ENCODE measurements at places on chromosomes 6 and 20.
A peak's percentile ranks its signal among the peaks of the same experiment; 100 is the strongest.

DNA sequence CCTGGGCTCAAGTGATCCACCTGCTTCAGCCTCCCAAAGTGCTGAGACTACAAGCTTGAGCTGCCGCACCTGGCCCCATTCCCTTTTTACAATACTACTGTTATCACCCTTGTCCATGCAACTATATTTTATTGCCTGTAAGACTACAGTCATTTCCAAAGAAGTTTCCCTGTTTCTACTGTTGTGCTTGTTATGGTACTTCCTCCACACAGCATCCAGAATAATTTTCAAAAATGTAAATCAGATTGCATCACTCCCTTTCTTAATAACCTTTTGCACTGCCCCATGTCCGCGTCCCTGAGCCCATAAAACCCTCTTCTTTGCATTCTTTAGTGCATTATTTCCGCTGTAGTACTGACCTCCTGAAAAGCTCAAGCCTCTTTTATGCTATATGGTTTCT, 128.9 kb upstream of the AKIRIN2 start:
- DNase-seq, result no peak

DNA sequence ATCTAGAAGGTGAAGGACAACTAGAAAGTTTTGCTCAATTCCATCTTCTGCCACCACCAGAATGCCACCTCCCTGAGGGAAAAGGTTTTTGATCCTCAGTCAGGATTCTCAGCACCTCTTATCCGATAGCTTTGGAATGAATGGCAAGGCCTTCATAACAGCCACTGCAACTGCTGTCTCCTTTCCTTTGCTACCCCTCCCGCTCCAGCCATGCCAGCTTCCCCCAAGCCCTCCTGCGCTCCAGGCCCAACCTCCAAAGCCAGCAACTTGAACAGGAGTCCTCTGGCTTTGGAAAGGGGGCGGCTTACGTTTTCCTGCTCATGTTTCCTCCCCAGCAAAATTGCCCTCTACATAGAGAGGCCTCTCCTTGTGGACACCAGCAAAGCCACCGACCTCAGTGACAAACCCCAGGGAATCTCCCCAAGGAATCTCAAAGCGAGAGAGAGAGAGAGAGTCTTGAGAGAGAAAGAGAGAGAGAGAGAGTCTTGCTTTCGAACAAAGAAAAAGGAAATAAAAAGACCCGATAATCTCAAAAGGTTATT, 420 bp upstream of the BTN2A1 start:
- no peak for DNase-seq

- peak; percentile 33 for DNase-seq
Observed at GRCh38 chr20:58839474-58839874, 11.2 kb downstream of the GNAS-AS1 start.

DNA sequence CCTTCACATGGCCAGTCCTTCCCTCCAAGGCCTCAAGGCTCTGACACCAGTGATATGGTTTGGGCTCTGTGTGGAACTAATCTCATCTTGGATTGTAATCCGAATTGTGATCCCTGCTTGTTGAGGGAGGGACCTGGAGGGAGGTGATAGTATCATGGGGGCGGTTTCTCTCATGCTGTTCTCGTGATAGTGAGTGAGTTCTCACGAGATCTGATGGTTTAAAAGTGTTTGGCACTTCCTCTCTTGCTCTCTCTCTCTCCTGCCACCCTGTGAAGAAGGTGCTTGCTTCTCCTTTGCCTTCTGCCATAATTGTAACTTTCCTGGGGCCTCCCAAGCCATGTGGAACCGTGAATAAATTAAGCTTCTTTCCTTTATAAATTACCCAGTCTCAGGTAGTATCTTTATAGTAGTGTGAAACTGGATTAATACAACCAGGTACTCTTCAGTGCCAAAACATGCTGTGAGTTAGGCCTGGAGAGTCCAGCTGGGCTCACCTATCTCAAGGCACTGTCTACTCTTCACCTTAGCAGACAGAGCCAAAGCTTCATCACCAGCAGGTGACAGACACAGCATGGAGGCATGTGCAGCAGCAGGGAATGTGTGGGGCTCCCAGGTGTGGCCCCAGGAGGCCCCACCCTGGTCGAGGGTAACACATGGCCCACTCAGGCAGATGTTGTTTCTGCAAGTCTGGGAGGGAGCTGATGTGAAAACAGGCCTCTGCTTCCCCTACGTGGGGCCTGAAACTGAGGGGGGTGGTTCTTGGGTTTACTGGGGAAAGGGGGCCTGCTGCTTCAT, 97.5 kb upstream of the CDYL start:
- DNase-seq, result no peak

DNA sequence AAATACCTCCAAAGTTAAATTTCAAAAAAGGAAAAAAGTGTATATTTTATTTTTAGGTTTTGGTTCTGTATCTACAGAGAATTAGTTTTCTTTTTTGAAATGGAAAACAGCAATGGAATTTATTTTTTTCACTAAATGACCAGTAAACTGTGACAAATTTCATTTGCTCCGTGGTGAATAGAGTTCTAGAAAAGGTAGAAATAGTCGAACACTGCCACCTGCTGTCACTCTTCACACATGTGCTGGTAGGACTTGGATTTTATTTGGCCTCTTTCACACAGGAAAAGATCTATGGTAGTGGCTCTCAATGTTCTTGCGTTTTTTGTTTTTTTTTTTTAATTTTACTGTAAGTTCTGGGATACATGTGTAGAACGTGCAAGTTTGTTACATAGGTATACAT, 312.5 kb downstream of the EYA4 start:
- DNase-seq, result peak; percentile 4

DNA sequence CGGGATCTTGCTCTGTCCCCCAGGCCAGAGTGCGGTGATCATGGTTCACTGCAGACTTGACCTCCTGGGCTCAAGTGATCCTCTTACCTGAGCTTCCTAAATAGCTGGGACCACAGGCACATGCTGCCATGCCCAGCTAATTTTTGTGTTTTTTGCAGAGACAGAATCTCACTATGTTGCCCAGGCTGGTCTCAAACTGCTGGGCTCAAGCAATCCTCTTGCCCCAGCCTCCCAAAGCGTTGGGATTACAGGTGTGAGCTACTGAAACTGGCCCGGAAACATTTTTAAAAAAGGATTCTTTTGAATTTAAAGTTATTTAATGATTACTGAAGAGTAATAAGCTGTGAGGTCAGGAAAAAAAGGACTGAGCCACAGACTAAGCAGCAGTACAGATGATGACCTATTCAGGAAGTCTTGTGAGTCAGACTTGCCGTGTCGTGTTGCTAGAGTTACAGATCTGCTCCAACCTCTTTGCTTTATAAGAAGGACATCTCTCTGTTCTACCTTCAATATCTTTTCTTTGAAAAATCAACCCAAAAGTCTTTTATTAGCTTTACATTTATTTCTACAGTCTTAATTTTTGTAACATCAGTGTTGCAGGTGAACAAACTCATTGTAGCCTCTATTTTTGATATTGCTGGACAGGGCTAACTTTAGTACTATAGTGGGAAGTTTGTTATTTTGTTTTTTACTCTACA, 108.7 kb downstream of the NCOA3 start:
- peak; percentile 62 for DNase-seq

DNA sequence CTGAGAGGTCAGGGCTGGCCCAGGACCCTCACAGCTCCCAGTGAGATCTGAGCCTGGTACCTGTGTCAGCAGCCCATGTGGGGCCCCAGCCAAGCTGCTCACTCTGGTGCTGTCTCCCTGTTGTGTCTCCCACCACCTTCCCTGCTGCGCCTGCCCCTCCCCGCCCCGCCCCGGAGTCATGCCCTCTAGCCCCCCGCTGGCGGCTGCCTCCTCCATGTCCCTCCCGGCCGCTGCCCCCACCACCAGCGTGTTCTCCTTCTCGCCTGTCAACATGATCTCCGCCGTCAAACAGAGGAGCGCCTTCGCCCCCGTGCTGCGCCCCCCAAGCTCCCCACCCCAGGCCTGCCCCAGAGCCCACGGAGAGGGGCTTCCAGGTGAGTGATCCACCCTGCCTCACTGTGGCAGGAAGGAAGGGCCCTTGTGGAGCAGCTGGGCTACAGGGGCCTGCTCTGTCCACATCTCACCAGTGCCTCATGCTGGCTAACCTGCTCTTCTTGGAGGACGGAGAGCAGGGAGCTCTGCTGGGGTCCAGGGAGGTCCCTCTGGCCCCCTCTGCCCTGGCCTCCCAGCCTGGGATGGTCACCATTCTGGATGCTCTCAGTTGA, 44.9 kb downstream of the CPXM1 start:
- no peak for DNase-seq

- no peak for DNase-seq
Observed at GRCh38 chr6:39493174-39493573, 170.7 kb upstream of the KCNK16 start.

GRCh38 chr6:134079406-134079921, 27.0 kb upstream of the SLC2A12 start:
- no peak for DNase-seq

- DNase-seq, result no peak
Observed at GRCh38 chr6:109235481-109236038, 140.3 kb downstream of the CEP57L1 start.

DNA sequence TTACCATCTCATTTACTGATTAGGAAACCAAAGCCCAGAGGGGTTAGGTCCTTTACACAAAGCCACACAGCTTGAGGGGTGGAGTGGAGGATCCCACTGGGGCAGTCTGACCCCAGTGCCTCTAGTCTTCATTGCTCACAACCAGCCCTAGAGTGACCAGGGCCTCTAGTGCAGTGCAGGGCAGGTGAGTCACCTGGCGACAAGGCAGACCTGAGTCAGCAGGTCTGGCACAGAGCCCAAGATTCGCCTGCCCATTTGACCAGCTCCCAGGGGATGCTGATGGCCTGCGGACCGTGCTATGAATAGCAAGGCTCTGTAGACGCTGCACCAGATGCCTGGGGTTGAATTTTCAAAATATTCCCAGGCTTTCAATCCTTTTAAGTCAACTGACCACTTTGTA, 29.9 kb downstream of the CDH26 start:
- no peak for DNase-seq

- DNase-seq, result no peak
Observed at GRCh38 chr6:147371325-147371724, 137.2 kb upstream of the SAMD5 start.

DNA sequence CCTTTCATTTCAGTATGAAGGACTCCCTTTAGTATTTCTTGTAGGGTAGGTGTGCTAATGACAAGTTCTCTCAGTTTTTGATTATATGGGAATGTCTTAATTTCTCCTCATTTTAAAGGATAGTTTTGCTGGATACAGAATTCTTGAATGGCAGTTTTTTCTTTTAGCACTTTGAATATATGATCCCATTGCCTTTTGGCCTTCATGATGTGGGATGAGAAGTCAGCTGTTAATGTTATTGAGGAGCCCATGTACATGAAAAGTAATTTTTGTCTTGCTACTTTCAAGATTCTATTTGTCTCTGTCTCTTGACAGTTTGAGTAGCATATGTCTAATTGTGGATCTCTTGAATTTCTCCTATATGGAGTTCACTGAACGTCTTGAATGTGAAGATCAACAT, 30.9 kb downstream of the RSPH3 start:
- no peak for DNase-seq

- DNase-seq, result peak; percentile 49
Observed at GRCh38 chr6:167141667-167142432, 15.9 kb downstream of the GPR31 start.

DNA sequence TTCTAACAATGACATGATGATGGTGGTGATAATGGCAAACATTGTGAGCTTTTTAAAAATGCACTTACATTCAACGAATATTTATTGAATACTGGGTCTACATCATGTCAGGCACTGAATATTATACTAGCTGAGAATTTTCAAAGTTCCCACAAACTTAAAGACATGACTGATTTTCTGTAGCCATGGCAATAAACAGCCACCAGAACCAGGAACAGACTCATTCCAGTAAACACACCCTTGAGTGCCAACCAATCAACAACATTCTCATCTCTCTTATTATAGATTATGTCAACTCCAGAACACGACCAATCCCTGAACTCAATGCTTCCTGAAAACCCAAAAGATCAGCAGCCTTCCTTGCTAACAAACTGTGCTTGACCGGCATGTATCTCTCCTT, 212.4 kb upstream of the RUNX2 start:
- no peak for DNase-seq

DNA sequence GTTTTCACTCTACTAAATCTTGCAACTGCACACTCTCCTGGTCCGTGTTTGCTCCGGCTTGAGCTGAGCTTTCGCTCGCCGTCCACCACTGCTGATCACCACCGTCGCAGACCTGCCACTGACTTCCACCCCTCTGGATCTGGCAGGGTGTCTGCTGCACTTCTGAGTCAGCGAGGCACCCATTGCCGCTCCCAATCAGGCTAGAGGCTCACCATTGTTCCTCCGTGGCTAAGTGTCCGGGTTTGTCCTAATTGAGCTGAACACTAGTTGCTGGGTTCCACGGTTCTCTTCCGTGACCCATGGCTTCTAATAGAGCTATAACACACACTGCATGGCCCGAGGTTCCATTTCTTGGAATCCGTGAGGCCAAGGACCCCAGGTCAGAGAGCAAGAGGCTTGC, 98.6 kb upstream of the GPR6 start:
- no peak for DNase-seq

DNA sequence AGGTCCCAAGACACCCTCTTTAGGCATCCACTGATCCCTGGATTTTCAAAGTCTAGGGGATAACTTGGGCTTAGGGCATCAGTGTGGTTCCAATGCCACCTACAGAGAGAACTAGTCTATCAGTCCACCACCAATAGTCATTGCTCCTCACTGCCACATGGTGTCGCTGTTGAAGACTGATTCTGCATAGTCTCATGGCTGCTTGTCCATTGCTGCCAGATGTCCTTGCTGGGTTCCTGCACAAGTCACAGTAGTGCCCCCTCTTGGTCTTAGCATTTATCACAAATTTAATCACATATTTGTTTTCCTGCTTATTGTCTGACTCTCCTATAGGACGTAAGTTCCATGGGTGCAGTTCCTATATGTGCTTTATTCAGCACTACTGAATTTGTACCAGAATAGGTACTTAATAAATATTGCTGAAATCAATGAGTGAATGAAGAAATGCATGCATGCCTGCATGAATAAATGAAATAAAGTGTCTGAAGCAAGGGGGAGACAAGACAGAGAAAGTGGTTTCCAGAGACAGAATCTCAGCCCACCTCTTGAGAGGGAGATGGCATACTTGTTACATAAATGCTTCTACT, 45.9 kb upstream of the RALY start:
- peak; percentile 4 for DNase-seq

- no peak for DNase-seq
Observed at GRCh38 chr6:3884007-3884745, 35.0 kb downstream of the FAM50B start.

GRCh38 chr20:13231031-13231752, 10.1 kb downstream of the ISM1 start:
- no peak for DNase-seq

- DNase-seq, result no peak
Observed at GRCh38 chr6:169253337-169254238, at the start of gene THBS2. Gene THBS2 (minus strand): TSS chr6:169253846. CDS start chr6:169250784, 3,062 bp downstream.

DNA sequence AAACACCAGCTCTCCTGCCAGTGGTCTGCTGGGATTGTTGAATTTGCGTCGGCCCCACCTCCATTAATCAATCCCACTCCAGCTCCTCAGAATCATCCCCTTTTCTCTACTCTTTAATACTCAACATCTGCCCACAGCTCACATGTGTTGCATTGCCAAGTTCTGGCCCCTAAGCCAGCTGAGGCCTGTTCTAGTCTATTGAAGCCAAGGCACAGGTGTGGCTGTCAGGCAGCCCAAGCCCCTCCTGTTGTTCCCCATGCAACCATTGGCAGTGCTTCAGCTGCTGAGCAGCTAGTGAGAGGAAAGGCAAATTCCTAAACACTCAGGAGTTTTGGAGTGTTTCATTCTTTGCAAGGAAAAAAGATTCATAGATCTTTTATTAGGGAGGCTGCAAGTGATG, 128.0 kb upstream of the NT5E start:
- no peak for DNase-seq
